Cortex of kidney (tissue), 1 donor: ENCODE measurements at places on chromosomes 5 and 9.

DNA sequence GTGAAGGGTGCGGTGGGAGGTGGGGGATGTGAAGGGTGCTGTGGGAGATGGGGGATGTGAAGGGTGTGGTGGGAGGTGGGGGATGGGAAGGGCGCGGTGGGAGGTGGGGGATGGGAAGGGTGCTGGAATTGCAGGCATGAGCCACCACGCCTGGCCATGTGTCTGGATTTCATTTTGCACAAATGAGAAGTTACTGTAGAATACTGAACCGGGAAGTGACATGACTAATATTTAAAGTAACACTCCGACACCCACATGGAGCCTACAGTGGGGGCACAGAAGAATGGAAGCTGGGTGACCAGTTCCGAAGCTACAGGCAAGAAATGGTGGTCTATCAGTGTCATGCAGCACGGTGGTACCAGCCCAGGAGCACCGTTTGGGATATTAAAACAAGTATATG lies 69.9 kb upstream of the SPTLC1 start:
- no peak for DNase-seq

- no peak for DNase-seq
Measured at GRCh38 chr5:113902917-113903660, 389.6 kb downstream of the YTHDC2 start.

DNA sequence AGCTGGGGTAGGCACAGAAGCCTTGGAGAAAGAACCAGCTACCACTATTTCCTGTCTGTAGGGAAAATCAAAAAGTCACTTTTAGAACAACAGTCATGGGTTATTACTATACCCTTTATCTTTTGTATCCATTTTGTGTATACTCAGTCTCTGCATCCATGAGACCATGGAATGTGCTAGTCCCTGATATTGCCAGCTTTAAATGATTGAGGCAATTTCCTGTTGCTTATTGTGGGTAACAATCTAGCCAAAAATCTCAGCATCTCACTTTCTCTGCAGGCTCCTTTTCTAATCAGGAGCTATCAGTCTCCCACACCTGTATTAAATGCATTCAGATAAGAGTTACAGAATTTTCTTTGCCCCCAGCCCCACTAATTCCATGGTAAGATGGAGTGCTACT lies 968 bp upstream of the KDM3B start:
- no peak for DNase-seq

DNA sequence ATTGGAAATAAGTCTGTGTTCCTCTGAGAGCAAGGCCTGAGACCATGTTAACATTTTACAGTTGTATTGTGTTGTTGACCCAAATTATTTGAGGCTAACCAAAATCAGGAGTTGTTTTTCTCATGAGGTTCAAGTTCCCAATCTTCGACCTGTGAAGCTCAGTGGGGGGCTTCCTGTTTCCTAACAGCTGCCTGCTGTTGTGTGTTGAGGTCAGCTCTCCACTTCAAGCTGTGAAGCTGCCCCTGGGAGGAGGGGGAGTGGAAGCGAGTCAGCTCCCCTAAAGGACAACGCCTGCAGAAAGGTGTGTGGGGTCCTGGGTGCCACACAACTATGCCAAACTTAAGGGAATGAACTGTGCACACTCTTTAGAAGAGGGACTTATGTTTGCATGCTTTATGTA lies 295.5 kb downstream of the IRX1 start:
- DNase-seq, result no peak

- no peak for DNase-seq
Measured at GRCh38 chr5:10700516-10700915, 60.5 kb downstream of the DAP start.

DNA sequence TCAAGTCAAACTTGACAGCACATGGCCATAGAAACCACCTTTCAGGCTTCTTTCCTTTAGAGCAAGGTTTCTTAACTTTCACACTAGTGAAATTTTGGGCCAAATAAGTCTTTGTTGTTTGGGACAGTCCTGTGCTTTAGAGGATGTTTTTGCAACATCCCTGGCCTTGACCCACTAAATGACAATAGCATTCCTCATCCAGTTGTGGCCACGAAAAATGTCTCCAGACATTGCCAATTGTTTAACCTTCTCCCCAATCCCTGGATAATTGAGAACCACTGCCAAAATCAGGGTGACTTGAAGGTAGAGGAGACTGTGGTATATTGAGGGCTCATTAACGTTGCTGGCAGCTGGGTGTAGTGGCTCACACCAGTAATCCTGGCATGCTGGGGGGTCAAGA lies 72.0 kb downstream of the ALDH1A1 start:
- DNase-seq, result no peak

GRCh38 chr5:53994148-53994547 lies 316.2 kb downstream of the ARL15 start:
- no peak for DNase-seq

GRCh38 chr9:127793093-127793708 lies 7.4 kb downstream of the CDK9 start:
- no peak for DNase-seq

DNA sequence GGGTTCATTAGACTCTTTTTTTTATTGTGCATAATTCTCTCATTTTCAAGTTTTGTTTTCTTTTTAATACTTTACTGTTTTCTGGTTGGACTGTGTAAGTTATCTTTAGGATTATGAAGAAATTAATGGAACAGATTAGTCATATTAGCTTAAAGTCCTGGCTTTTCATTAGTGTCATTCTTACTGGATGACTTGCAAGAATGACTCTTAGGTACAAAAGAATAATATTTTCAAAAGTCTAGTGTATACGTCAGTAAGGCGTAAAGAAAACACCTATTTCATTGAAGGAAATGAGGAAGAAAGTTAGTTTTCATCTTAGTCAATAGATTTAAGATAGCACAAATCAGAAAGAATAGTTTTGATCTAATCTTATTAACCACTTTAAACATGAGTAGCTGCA lies 20.4 kb downstream of the UHRF2 start:
- DNase-seq, result no peak

DNA sequence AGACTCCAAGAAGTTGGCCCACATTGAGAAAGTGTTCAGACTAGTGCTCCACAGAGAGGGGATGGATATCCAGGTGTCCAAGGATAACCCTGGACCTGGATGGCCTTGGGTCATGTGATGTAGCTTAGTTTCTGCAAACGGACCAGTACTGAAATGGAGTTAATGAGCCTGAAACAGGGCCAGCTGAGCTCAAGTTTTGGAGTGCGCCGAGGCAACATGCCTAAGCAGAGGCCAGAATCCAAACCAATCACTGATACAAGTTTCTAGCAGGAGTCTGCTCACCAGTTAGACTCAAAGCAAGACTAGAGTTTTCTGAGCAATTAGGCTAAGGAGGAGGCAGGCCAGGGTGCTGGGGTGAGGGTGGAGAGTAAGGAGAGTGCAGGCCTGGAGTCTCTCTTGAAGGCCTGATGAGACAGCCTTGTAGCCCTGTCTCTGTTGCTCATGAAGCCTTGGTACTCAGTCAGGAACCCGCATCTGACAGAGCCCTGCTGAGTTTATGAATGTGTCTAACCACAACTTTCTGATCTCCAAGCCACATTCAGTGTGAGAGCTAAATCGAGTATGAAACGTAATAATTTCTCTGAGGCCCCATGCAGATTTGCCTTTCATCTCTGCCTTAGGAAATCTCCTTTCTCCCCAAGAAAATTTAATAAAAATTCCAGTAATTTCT lies 68.9 kb upstream of the EQTN start:
- no peak for DNase-seq
